ENCODE measurements at places on chromosomes 16 and 17. TPM values are rescaled to one million over a fixed set of nuclear protein-coding genes. Genes with fewer than 3 reads are reported as not detected.

The MFAP4 gene
- total RNA-seq, result 0.47 TPM

The SCGB1C2 gene
- not detected for total RNA-seq

The IRX3 gene
- total RNA-seq, result not detected

The SPATA22 gene
- total RNA-seq, result 0.78 TPM

The GNG13 gene
- not detected for total RNA-seq

The KCNJ12 gene
- total RNA-seq, result 3.4 TPM

The FOXN1 gene
- total RNA-seq, result not detected

The TAF15 gene
- 72.8 TPM for total RNA-seq

The CD300LG gene
- not detected for total RNA-seq

The MBTPS1 gene
- 78.1 TPM for total RNA-seq

The MPO gene
- not detected for total RNA-seq

The HBQ1 gene
- 5.3 TPM for total RNA-seq

The MT1H gene
- not detected for total RNA-seq

The CACNG5 gene
- 0.31 TPM for total RNA-seq

The TNK1 gene
- total RNA-seq, result 0.94 TPM

The HAS3 gene
- total RNA-seq, result 6.6 TPM
